ENCODE measurements at places on chromosomes 7 and 10.

DNA sequence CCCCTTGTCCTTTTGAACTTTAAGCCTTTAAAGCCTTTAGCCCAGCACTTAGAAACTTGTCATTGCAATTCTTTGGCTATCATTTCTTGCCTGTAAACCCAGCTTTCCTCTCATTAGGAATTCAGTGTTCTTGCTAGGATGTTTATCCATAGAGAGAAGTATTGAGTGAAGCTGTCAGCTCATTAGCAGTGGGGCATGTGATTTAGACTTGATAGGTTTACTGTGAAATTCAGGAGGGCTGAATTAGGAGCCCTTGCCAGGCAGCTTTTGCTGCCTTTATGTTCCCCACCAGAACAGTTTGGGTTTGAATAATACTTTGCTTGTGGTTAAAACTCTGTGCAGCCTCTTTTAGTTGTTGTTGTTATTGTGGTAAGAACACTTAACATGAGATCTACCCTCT, 39.5 kb downstream of the LHFPL3 start:
- no peak for DNase-seq

DNA sequence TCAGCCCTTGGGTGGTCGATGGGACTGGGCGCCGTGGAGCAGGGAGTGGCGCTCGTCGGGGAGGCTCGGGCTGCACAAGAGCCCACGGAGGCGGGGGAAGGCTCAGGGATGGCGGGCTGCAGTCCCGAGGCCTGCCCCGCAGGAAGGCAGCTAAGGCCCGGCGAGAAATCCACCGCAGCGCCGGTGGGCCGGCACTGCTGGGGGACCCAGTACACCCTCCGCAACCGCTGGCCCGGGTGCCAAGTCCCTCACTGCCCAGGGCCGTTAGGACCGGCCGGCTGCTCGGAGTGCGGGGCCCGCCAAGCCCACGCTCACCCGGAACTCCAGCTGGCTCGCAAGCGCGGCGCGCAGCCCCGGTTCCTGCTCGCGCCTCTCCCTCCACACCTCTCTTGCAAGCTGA, 138.4 kb downstream of the BAMBI start:
- no peak for DNase-seq

DNA sequence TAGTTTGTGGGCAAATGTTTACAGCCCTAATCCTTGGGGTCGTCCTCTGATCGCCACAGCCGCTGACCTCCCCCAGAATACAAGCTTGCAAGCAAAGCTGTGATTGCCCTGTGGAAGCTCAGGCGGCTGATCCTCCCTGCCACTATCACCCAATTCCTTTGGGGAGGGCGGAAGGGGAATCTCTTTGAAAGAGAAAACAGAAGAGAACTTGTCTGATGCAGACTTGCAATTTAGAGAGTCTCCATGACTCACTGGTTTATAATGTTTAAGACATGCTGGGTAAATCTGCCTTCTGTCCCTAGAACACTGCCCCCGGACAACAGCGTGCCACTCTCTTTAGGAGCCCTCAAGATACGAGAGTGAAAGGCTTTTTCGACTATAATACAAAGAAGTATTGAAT, 75.5 kb downstream of the NRP1 start:
- DNase-seq: peak; percentile 45

DNA sequence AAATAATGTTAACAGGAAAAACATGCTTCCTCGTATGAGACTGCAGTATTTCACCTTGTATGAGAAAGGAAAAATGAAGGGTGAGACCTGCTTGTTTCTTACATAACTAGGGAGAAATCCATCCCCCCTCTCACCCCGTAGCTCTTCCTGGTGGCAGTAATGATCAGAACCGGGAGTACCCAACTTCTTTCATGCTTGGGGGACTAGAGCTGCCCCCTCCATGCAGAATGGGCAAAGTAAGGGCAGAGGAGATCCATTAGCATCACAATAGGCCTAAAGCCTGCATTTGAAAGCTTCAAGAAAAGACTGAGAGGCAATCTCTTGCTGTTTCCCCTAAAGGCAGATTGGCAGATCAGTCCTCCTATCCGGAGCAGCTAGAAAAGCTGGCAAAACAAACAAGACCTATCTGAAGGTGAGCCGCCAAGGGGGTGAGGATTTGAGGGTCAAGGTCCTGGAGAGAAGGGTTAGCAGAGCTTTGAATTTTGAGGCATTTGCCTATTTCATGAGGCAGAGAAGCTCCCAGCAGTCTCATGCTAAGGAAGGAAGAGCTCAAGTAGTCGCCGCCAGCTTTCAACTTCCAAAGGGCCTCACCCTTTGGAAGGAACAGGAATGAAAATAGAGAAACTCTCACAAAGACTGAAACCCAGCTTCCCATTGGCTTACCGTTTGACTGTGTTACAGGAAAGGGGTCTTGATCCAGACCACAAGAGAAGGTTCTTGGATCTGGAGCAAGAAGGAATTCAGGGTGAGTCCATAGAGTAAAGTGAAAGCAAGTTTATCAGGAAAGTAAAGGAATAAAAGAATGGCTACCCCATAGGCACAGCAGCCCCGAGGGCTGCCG, 36.2 kb downstream of the BAG3 start:
- DNase-seq: peak; percentile 81

DNA sequence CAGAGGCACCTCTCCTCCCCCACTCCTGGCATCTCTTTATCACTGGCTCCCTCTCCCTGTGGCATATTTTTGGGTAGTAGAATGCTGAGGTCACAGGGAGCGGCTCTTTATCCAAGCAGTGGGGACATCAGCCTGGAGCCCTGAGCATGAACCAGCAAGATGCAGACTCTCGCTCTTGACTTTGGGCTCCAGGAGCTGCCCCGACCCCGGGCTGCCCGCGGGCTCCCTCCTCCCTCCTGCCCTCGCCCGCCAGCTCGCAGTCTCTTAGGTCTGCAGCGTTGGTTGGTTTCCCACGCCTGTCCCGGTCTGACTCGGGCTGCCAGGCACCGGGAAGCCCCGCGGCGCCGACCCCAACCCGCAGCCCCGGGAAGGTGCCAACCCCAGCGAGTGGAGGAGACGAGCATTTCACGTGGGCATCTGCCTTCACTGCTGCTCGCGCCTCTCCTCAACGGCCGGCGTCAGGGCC, 1.3 kb downstream of the INSYN2A start:
- no peak for DNase-seq

DNA sequence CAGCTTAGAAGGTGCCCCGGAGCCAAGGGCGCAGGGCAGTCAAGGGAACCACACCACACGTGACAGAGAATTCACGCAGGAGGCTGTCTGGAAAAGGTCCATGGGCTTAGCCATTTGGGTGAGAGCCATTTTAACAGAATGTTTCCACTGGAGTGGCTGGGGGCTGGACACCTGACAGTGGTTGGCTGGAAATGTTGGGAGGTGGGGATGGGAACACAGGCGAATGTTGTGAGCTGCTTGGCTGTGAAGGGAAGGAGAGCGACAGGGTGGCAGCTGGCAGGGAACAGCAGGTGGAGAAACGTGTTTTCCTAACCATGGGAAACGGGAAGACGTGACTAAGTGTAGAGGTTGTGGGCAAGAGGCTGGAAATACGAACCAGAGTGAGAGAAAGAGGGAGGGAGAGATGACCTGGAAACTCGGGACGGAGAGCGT, 100.5 kb upstream of the ZNF32 start:
- no peak for DNase-seq

DNA sequence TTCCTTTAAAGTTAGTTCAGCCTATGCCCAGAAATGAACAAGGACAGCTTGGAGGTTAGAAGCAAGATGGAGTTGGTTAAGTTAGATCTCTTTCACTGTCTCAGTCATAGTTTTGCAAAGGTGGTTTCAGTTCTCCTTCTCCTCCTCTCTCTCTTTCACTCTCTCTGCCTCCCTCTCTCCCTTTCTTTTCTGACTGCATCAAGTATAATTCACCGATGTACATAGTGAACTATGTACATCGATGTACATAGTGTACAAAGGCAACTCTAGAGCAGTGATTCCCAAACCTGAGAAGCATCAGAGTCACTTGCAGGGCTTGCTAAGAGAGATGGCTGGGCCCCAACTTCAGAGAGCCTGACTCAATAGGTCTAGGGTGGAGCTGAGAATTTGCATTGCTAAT, 1259.7 kb downstream of the TYW1 start:
- DNase-seq: no peak

- no peak for DNase-seq
Measured at GRCh38 chr10:3465406-3465891, 292.9 kb upstream of the PITRM1 start.

DNA sequence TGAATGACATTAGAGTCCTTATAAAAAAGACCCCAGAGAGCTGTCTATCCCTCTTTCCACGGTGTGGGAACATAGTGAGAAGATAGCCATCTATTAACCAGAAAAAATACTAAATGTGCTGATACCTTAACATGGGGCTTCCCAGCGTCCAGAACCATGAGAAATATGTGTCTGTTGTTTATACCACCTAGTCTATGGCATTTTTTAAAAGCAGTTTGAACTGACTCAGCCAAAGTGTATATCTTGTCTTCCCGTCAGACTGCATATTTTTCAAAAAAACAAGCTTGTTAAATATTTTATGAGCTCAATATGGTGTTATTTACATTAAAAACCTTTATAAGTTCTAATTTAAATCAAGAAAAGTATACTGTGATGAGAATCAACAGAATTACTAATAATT, 255.3 kb downstream of the HGF start:
- DNase-seq: no peak

GRCh38 chr10:26737730-26738129, 40.2 kb downstream of the PDSS1 start:
- no peak for DNase-seq

DNA sequence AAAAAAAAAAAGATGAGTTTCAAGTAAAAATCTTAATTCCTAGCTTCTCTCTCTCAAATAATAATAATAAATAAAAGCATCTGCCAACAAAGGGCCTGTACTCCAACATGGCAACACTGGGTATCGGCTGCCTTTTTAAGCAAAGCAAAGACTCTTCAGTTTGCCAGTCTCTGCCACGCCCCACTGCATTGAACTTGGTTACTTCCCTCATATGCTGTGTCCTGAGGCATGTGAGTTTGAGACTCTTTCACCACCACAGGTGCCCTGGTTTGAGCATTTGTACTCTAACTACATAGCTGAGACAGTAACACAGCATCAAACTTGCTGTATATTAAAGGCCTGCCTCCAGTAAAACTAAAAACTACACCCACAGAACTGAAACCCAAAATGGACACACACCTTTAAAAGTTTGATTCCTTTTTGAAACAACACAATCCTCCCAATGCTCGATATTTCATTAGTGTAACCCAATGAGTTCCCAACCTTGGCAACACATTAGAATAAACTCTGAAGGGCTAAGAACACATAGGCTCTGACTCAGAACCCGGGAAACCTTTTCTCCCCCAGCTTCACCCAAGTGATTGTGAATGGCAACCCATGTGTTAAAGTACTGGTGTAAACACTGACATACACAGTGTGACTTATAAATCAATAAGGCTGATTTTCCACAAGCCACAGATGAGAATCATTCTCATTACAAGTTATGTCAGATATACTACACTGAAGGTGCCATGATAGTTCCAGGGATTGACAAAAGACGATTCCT, 12.0 kb downstream of the JAZF1 start:
- DNase-seq: no peak

DNA sequence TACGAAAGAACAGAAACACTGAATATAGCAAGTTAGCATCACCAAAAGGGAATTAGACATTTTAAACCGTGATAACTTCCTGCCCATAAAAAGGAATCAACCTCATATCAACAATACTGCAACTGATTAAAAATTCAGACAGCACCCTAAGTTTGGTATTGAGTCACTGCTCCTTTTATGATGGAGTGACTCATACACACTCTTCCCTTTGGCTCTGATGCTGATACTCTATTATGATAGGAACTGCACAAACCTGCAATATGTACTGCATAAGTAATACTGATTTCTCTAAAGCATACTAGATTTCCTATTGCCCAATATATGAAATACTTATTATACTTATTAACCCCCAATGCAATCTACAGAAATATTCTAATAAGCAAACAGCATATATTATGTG, 118.7 kb downstream of the PARD3 start:
- DNase-seq: peak; percentile 79

DNA sequence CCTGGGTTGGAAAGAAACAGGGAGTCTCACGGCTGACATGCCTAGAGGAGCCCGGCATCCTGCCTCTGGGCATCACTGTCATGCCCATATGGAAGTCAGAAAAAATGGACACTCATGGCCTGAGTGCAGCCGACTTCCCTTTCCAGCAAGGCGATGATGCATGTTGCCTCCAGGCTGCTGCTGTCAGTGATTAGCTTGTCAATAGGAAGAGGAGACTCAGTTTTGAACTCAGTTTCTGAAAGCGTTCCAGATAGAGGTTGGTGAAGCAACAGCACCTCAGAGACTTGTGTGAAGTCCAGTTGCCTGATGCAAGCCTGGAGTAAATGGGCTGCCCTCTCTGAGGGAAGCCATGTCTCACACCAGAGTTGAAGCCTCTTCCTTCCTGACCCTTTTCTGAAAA, 148.4 kb downstream of the TPST1 start:
- DNase-seq: no peak

DNA sequence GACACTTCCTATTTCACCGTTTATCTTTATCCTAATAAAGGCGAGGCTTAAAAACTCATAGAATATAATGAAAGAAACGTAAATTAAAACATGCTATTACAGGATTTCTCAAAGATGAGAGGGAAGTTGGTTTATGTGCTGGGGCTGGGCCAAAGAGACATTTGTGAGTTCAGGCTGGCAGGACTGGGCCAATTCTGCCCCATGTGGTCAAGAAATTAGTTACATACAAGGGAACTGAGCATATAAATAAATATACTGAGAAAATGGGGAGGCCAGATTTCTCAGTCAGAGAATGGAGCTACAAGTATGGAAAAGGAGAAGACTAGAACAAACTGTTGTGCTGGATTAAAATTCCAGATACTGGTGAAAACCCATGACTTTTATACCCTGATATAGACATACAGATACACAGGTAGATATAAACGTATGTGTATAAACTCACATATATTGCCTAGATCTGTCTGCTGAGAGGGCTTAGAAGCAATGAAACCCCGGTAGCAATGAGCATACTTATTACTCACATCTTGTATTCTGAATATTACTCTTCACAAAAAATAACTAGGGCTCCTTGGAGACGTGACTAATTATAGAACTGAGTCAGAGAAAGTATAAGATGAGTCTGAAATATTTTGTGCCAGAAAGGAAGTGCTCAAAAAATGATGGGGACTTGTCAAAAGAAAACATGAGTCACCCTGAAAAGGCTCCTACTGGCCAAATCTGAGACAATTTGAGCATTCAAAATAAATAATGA, 155.7 kb upstream of the FGFR2 start:
- DNase-seq: peak; percentile 96

DNA sequence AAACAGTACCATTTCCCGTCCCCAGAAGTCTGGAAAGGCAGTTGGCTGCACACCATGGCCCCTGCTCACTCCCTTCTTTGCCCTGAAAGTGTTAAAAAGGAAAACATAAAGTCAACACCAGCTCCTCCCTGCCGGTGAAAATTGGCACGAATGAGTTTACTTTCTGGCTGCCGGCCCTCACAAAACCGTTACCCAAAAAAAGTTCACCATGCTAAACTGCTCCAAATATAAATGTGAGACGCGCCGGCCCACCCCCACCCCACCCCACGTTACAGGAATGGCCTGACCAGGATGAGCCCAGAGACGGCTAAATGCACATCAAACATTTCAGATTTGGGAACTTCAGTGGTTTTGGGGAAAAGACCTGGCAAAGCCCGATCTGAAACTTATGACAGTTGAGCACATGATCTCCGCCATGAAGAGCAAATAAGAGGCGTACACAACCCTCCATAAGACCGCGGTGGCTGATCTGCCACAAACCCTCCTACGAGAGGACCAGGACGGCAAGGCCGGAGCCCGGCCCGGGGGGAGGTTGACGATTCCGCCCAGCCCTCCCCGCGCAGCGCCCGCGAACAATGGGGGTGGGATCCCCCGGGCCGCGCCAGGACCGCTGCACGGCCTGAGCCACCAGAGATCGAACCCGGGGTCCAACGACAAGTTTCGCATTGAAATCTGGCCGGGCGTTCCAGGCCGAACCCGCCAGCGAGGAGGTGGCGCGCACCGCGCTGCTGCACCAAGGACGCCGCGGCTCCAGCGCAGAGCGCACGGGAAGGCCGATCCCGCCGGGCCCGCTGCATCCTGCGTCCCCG, 952 bp downstream of the DIP2C start:
- no peak for DNase-seq
